ENCODE measurements at places on chromosomes 11 and 22.

- DNase-seq: no peak
Observed at GRCh38 chr22:37182949-37183245, 5.2 kb downstream of the C1QTNF6 start.

DNA sequence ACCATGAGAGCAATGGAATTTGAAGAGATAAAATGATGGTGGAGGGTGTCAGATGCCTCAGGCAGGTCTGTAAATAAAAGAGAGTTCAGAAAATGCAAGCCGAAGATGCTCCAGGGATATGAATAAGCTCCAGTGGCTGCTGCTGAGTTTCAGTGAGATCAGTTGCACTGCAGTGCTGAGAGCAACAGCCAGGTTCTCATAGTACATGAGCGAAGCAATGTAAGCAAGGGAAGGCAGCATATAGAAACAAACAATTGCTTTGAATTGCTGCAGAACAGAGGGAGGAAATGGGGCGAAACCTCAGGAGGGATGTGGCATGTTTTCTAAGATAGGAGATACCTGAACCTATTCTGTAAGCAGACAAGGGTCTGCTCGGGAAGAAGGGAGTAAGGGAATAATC is 369.5 kb downstream of the AASDHPPT start:
- DNase-seq: no peak

DNA sequence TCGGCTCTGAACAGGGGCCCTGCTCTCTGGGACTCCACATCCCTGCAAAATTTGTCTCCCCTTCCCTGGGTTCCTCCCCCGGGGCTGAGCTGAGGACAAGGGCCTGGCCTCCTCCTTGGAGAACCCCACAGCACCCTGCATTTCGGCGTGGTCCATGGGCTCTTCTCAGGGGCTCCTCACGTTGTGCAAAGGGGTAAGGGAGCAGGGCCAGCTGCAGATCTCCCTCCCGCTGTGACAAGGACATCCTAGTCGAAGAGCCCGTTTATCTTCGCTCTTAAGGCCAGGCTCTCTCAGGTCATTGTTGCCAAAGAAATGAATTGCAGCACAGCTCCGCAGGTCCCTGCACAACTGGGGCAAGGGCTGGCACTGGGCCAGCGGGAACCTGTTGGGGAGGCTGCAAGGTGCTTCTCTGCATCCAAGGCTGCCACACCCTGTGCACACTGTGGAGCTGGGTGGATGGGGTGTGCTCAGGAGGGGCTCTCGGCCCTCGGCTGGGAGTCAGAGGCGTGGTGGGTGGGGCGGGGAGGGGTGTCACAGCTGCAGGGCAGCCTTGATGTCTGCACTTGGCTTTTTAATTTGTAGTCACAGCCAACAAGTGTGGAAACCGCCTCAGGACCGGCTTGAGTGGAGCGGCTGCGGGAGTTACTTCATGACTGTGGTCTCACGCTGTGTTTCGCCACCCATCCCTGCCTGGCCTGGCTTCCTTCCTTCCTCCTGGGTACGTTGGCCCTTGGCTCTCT is 26.6 kb upstream of the SEPTIN5 start:
- DNase-seq: no peak

DNA sequence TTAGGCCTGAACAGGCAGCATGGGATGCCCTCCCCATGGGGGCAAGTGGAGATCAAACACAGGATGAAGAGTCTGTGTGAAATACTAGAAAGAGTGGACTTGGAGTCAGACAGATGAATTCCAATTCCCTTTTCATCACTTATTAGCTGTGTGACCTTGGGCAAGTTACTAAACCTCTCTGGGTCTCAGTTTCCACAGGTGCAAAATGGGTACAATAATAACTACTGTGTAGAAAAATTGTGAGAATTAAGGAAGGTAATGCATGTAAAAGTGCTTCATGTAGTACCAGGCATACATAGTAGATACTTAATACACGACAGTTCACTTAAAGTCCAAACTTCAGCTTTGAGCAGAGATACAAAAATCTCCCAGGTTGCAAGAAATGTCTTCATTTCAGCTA is 176.4 kb downstream of the DSCAML1 start:
- DNase-seq: no peak

DNA sequence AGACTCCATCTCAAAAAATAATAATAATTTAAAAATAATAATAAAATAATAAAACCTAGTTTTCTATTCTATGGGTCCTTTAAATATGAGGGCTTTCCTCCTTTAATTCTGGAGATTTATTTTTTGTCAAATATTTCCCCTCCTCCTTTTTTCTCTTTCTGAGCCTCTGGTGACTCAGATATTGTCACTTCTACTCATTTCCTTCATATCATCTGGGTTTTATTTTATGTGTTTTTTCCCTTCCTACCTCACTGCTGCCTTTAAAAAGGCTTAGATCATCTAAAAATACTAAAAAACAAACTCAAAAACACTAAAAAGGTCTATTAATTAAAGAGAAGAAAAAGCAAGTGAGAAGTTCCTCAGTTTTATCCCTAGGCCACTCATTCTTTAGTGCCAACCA is 138.9 kb downstream of the SPON1 start:
- no peak for DNase-seq

GRCh38 chr11:77035039-77035438 is 841 bp downstream of the B3GNT6 start:
- no peak for DNase-seq

DNA sequence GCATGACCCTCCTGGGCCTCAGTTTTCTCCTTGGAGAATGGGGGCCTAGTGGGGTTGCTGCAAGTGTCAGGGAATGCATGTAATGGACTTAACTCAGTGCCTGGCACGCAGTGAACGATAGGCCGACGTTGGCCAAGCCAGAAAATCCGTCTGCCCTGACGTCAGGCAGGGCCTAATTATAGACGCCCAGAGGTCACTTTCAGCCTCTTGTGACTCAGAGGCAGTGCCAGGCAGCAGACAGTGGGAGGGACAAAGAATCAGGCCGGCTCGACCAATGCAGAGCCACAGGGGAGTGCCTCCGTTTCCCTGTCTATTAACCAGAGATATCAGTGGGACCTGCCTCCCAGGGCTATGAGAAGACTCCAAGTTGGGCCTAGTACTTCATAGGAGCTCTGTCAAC is 115.0 kb downstream of the MN1 start:
- no peak for DNase-seq

DNA sequence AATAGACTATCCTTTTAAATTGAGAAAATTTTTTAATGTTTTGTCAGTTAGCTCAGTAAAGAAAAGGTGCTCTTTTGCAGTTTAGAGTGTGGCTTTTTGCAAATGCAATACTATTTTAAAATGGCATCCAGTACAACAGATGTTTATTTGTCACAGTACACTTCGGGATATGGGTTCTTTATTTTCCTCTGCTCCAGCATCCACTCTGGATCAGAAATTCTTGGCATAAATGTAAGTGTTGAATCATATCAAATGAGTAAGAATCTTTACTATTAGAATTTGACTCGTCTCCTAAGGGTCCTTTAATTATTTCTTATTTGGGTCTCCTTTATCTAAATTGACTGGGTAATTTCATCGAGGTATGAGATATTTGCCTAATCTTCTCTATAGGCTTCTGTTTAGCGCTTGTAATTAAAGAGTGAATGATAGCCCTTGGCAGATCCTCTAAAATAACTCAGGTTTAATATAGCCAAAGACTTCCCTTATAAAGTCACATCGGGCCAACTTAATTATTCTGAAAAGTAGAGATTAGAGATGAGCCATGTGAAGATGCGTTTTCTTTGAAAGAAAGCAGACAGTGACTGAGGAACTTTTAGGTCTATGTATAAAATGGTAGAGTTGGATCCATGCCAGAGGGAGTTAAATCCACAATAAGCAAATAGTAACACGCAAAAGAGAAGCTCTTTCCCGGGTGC is 132.7 kb downstream of the CASP12 start:
- no peak for DNase-seq

- no peak for DNase-seq
Observed at GRCh38 chr11:42913731-42914130, 398.1 kb upstream of the API5 start.

DNA sequence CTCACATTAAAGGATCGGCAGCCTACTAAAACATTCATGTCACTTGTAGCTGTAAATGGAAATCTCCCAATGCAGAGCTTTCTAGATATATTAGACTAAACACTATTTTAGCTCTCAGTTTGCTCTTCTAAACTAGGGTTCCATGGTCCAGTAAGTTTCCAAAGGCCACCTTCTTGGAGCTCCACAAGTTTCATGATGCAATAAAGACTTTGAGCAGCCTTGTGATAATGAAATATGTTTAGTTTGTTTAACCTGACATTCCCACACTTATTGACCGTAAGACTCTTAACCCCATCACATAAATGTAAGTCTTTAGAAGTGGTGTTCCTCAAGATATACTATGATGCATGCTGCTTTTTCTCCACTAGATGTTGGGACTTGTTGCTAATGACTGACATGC is 87.7 kb downstream of the TRIM44 start:
- no peak for DNase-seq

DNA sequence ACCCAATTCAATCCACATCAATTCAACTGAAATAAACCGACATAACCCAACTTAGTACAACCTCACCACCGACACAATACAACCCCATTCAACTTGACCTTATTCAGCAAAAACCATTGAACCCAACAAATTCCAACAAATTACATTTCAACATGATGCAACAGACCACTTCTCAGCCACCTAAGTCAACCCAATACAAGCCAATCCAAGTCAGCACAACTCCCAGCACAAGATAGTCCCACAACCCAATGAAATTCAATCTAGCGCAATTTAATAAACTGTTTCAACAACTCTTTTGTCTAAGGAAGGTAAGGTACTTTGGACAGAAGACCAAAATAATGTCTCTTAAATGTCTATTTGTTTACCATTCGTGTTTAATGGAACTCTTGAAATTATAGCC is 226.0 kb downstream of the MIAT start:
- no peak for DNase-seq

All from activated T-cell treated with anti-CD3 and anti-CD28 coated beads, Interleukin-2, amount 50 U/mL, for 24 hours (primary cell).